Peyer's patch (tissue), 4 donors: ENCODE measurements at places on chromosomes 12 and 14. TPM values are rescaled to one million over a fixed set of nuclear protein-coding genes. Genes with fewer than 3 reads are reported as not detected.

Gene PTGER2
- total RNA-seq: 5.8 TPM

GRCh38 chr14:41476526-41476925, 130.2 kb upstream of the LRFN5 start:
- DNase-seq: no peak

- no peak for DNase-seq
These were observed 6.8 kb upstream of the POU6F1 start for GRCh38 chr12:51224625-51225024.

- DNase-seq: no peak
These were observed 6.8 kb upstream of the SLC5A8 start for GRCh38 chr12:101216810-101217209.
